ENCODE measurements at places on chromosomes 2 and 18. TPM values are rescaled to one million over a fixed set of nuclear protein-coding genes. Genes with fewer than 3 reads are reported as not detected.

DNA sequence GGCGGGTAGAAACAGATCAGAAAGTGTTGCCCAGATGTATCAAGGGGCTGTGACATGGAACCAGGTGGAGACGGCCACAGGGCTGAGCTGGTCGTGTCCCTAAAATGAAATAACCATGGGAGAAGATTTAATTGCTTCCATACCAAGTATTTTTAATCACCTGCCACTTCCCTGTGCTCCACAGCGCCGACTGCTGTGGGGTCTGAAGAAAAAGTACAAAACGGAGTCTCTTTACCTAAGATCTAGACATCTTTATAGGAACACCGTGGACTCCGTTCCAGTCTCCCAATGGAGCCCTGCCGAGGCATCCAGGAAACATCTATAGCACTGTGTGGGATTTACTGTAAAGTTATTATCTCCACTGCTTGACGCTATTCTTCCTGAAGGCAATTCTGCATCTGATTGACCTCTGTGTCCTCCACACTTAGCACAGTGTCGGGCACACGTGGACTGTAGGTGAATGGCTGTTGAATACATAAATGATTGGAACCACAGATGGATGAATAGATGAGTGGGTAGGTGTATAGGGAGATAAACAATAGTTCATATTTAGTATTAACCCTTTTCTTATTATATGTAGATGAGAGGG, 21.6 kb upstream of the GYPC start:
- no peak for DNase-seq

DNA sequence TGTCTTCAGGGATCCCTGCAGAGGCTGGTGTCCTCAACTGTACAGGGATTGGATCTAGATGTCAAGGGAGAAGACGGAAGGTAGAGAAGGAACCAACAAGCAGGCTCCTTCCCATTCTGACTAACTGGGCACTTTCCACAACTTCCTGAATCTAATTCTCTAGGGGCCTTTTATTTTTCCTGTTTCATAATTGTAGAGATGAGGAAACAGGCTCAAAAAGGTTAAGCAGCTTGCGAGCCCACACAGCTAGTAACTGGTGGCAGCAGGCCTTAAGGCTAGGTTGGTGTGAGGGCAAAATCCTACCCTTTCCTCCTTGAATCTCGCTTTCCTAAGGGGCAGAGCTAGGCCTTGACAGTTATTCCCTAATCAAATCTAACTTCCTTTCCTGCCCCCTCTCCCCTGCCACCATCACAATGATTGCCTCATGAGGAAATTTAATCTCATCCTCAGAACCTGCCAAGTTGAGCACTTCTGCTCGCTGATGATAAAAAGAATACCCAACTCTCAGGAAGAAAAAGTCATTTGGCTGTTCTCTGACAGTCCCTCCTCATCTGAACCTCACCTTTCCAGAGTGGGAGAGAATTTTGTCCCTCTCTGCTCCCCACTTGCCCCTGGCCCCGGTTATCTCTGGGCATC, 35.7 kb upstream of the POLE4 start:
- DNase-seq, result no peak

The OTX1 gene
- 6.9 TPM for total RNA-seq

DNA sequence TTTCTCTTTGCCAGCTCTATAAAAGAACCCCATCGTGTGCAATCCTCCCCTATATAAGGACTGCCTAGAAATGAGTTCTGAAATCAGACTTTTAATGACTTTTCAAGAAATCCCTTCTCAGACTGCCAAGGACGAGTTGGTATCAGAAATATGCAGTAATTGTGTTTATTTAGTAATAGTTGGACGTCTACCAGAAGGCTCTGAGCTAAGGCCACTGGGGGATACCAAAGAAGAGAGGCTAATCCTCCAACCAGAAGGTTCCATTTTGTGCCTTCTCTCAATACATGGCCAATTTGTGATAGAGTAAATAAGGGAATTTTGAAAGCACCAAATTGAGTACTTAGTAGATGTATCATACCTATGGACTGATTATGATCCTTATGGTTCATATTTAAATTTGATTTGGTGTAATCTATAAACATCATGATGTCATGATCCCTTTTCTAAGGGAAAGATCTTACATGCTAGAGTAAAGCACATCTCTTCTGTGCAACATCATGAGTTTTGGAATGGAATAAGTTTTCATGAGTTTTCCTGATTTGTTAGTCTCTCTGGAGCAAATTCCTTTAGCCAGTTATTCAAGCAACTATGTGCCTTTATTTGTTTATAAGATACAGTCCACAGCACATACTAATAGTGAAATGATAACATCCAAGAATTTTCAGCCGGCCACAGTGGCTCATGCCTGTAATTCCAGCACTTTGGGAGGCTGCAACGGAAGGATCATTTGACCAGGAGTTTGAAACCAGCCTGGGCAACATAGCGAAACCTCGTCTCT, 82.2 kb upstream of the LTBP1 start:
- no peak for DNase-seq

DNA sequence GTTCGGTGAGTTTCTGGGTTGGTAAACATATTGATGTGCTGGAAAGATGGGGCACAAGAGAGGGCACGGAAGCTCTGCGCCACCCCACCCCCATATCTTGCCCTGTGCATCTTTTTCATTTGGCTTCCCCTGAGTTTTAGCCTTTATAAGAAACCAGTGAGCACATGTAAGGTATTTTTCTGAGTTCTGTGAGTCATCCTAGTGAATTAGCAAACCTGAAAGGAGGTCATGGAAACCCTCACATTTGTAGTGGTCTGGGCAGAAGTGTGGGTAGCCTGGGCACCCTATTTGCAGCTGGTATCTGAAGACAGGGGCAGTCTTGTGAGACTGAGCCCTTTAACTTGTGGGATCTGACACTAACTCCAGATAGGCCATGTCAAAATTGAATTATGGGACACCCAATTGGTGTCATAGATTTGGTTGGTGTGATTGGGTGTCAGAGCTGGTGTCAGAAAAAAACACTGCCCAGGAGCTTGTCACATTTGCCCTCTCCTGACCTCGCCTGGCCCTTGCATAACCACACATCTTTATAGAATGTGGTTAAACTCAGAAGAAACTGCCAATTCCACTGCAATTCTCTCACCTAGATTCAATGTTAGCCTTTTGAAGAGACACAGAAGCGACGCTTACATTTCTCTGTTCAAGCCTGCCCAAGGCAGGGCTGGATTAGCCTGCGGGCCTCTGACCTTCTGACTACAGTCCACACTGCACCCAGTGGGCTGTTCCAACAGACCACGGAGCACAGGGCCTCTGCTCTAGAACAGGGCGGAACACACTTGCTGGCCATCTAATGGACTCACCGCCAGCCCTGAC, 12.0 kb upstream of the GALM start:
- DNase-seq, result peak; percentile 28

DNA sequence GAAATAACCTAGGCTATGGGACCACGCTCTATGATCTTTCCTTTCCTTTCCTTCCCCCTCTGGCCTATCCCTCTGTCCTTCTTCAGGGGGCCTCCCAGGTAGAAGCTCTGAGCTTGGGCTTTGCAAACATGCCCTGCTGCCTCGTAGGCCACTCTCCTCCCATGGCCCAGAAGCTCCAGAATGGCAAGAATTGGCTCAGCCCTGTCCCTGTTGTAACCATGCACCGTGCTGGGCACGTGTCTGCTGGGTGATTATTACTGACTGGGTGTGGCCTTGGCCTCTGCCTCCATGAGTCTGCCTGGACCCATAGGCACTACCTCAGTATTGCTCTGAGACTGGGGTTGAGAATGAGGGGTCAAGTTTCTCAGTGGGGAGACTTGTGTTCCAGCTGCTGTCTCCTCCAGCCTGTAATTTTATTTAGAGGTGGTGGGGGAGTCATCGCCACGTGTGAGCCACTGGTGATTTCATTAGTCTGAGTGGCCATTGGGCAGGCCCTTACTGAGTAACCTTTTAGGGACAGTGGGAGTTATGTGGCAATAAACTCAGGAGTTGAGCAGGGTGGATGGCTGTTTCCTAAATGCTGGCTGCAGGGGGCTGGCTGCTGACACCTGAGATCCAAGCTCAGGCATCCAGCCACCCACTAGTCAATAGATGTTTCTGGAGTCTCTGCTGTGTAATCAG, 157.9 kb downstream of the CLIP4 start:
- no peak for DNase-seq

The CNTNAP5 gene
- not detected for total RNA-seq

The MARCO gene
- 1.4 TPM for total RNA-seq

GRCh38 chr18:78368726-78369125, 610.9 kb upstream of the SALL3 start:
- no peak for DNase-seq

The ADAM23 gene
- total RNA-seq, result not detected

DNA sequence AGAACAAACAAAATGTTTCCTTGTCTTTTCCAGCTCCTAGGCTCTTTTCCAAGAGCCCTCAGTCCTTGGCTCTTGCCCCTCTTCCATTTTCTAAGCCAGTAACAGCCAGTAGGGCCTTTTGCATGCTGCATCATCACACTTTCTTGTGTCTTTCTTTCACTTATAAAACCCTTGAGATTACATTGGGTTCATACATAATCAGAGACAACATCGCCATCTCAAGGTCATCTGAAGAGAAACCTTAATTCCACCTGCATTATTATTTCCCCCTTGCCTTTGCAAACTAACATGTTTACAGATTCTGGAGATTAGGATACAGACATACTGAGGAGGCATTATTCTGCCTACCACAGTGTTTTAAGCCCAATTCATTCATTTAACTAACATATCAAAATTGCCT, 697.3 kb downstream of the TRIB2 start:
- no peak for DNase-seq

The LAMA3 gene
- total RNA-seq, result 155 TPM

The RFX8 gene
- not detected for total RNA-seq

DNA sequence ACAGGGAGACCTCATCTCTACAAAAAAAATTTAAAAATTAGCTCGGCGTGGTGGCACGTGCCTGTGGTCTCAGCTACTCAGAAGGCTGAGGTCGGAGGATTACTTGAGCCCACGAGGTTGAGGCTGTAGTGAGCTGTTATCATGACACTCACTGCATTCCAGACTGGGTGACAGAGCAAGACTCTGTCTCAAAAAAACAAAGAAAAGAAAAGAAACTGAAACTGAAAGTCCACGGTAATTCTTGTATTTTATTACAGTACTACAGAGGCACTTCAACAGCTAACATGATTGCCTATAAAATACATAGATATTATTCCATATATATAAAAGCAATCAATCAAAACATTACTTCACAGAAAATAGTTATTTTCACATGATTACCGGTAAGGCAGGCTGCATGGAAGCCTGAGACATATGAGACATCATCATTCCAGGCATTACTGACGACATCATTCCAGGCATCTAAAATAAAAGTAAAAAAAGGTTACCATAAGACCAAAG, 23.1 kb downstream of the PRPF40A start:
- no peak for DNase-seq

The ST6GAL2 gene
- total RNA-seq, result 1.3 TPM

DNA sequence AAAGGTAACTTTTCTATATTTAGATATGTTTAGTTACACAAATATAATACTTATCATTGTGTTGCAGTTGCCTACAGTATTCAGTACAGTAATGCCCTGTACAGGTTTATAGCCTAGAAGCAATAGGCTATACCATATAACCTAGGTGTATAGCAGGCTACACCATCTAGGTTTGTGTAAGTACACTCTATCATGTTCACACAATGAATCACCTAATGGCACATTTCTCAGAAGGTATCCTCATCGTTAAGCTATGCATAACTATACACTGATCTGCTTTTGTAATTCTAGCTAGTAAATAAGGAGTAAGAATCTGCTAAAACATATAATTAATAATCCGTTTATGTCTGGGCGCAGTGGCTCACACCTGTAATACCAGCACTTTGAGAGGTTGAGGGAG, 102.1 kb downstream of the COMMD1 start:
- DNase-seq, result no peak

The CRIM1 gene
- total RNA-seq, result 124 TPM

The WDR75 gene
- 27.1 TPM for total RNA-seq

- no peak for DNase-seq
These were observed 973.1 kb downstream of the TMEM182 start for GRCh38 chr2:103734911-103735310.

The IL1RL2 gene
- 12.7 TPM for total RNA-seq

GRCh38 chr2:191115804-191116203, 35.0 kb downstream of the STAT4 start:
- no peak for DNase-seq

DNA sequence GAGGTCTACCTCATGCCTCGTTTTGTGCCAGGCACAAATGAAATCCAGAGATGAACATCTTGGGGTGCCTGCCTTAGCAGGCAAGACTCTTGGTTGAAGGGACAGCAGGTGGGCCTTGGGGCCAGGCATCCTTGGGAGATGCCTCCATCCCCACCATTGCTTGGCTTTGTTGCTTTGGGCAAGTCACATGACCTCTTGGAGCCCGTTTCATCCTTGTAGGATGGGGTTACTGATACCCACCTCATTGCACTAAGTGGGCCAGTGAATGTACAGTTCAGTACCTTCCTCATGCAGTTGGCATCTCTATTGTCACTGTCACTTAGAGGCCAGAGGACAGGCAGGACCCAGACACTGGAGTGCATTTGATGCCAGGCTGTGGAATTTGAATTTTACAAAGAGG, 195.5 kb downstream of the LDLRAD4 start:
- DNase-seq, result peak; percentile 21

DNA sequence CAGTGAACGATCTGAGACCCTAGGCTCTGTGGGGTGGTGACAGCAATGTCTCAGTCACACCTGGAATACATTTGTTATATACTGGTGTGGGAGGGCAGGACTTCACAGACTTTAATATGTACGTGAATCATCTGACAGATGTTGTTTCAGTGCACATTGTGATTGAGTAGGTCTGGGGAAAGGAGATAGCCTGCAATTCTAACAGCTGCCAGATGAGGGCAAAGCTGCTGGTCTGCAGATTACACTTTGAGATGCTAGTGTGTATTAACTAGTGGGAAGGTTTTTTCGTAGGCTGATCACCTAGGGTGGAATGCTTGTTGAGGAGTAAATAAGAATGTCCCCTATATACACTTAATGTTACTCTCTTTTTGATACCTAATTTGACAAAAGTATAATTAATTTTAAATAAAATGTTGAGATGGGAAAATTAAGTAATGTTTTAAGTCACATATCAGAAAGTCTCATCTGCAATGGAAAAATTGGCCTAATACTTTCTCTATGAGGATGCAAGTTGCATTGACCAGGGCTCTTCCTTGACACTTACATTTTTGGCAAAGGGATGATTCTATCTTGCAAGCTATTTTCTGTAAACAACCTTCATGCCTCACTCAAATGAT, 496.9 kb upstream of the HNMT start:
- peak; percentile 18 for DNase-seq

DNA sequence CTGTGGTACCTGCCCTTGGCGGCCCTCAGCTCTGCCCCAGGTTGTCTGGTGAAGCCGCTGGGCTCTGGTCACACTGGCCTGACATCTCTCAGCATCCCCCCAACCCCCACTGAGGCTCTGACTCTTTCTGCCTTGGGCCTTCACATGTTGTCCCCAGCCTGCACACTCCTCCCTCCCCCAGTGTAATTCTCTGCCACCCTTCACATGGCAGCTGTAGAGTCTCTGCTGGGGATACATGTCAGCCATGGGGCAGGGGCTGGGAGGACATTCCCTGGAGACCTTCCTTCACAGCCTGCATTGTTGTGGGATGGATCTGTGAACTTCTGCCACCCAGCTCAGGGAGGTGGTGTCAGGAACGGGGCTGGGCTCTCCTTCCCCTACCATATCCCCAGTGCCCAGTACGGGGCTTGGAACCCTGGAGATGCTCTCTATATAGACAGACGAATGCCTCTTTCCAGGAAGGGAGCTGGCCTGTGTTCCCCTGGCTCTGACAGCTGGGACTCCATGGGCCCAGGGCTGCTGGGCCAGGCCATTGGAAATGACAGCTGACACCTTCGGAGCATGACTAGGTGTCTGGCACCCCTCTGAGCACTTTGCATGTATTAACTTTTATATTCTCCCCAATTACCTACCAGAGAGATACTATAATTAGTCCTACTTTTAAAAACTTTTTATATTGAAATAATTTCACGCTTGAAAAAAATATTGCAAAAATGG, 151.5 kb downstream of the INHBB start:
- no peak for DNase-seq
